ENCODE measurements at places on chromosomes 12 and 14. TPM values are rescaled to one million over a fixed set of nuclear protein-coding genes. Genes with fewer than 3 reads are reported as not detected.

SIX6 gene
- not detected for total RNA-seq

RTL1 gene
- not detected for total RNA-seq

CCDC196 gene
- total RNA-seq = not detected

COL2A1 gene
- not detected for total RNA-seq

EPYC gene
- total RNA-seq = not detected

DNA sequence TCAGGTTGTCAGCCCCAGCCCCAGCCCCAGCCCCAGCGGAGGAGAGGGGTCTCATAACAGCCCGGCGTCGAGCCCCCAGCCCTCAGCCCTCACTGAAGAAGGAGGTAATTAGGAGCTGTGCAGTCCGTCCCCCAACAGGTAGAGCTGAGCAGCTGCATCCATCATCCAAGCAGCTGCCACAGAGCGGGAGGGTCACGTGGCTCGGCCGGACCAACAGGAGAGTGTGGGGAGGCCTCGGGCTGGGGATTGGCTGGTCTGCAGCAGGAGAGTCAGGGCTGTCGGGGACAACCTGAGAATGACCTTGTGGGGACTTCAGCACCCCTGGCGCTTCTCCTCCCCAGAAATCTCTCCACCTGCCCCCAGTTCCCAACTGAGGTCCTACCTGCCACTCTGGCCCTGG lies 29.6 kb downstream of the SMUG1 start:
- peak; percentile 32 for DNase-seq

GRCh38 chr14:72970058-72970630 lies 43.9 kb downstream of the DCAF4 start:
- DNase-seq = no peak

GRCh38 chr14:100581228-100582145 lies 5.7 kb downstream of the BEGAIN start:
- DNase-seq = no peak

GRCh38 chr12:45315462-45315861 lies 99.6 kb downstream of the ANO6 start:
- DNase-seq = no peak

GRCh38 chr14:61488417-61489401 lies 167.3 kb downstream of the PRKCH start:
- DNase-seq = no peak

DNA sequence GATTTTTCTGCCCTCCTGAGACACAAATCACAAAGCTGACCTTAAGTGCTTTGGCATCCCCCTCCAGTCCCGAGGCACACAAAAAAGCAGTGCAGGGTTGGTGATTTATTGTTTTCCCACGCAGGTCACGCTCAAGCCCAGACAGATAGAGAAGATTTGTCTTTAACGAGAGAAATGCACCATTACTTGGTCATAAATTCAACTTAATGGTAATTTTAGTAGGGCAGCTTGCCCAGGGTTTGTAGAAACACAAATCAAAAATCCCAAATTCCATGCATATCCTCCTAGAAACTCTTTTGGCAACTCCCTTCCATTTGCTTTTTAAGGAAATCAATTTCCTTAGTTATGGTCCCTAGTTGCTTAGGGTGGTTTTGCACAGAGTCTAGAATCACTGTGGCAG lies 132.6 kb downstream of the IGF1 start:
- no peak for DNase-seq

GRCh38 chr12:6229224-6230218 lies 29.3 kb downstream of the CD9 start:
- DNase-seq = peak; percentile 88

DNA sequence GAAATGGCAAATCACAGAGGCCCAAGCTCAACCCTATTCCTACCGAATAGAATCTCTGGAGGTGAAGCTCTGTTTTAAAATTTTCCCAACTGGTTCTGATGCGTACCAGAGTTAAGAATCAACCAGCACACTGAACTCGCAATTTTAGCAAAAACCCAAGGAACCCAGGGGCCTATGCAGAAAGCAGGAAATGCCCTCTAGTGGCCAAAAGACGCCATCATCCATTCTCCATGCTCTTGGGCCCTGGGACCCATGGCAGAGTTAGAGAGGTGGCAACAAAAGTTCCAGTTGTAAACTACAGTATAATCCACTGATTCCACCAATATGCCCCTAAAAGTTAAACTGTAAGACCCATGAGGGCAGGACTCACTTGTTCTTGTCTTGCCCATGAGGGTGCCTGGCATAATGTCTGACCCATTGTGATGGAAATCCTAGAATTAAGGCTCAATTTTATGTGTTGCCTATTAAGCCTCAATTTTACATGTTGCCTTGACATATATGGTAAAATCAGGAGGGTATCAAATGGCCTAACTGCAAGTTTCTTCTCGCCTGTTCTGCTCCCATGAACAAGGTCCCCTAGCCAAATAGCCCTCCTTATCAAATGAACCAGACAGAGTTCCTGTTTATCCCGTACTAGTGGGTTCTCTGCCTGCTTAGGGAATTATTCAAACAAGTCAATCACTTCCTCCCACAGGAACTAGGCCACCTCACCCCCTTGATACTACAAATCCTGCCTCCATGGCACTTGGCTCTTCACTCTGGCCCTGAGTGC lies 137.5 kb upstream of the CPM start:
- peak; percentile 73 for DNase-seq

DNA sequence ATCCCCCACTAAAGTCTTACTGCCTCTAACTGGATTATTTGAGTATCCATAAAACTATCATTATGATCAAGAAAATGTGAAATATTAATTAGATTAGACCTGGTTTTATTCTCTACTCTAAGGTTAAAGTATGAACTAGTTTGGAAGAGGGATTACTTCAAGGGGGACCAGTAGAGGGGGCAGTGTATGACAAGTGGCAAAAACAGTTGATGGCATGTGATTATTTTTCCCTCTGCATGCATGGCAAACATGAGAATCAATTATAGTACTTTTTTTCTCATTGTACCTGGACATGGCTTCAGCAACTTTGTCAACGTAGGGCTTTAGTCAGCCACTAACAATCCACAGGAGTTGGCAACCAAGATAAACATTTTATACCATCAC lies 145.0 kb upstream of the SLC38A2 start:
- no peak for DNase-seq

DNA sequence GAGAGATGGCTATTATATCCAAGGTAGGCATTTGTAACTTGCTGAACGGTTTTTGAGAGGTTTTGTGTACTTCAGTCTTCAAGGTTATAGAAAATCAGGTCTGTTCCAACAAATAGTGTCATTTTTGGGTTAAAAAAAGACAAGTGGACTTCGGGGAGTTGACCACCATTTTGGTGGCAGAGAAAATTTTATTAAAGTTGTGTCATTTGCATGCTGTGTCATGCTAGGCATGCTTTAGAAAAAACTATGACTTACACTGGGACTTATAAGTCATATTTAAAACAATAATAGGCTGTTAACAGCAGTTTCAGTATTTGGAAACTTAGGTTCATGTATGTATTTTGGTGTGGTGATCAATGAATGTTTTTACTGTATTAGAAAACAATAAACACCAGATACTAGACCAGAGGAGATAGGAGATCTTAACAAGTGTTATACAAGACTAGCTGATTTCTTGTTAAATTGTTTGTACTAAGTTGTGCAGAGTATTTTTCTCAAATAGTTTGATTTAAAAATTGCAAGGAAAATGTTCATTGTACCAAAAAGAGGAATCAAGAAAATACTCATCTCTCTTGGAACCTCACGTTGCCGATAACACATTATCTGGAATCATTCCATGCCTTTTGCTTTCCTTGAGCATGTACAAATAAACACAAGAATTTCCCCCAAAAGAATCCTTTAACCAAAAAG lies 1.4 kb downstream of the RAN start:
- no peak for DNase-seq
